Jurkat, Clone E6-1 (cell line): ENCODE measurements at places on chromosomes 12 and 14.

GRCh38 chr12:24808651-24809050, 140.2 kb downstream of the BCAT1 start:
- no peak for DNase-seq

GRCh38 chr14:106491851-106492250, 965.5 kb downstream of the TMEM121 start:
- no peak for DNase-seq

DNA sequence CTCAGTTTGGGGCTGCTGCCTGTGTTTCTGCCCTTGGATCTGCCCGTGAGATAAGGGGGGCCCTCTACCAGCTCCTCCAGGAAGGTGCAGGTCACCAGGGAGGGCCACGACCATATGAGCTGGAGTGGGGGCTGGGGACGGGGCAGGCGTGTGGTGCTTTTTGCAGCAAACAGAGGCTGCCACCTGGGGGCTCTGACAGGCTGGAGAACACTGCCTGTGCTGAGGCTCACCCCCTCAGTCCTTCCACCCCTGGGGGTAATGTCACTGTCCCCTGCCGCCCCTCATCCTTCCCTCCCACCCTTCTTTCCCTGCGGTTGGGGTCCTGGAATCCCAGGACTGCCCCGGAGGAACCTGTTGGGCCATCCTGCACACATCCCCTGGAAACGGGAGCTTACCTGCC, 3.2 kb downstream of the PLD4 start:
- DNase-seq, result no peak

DNA sequence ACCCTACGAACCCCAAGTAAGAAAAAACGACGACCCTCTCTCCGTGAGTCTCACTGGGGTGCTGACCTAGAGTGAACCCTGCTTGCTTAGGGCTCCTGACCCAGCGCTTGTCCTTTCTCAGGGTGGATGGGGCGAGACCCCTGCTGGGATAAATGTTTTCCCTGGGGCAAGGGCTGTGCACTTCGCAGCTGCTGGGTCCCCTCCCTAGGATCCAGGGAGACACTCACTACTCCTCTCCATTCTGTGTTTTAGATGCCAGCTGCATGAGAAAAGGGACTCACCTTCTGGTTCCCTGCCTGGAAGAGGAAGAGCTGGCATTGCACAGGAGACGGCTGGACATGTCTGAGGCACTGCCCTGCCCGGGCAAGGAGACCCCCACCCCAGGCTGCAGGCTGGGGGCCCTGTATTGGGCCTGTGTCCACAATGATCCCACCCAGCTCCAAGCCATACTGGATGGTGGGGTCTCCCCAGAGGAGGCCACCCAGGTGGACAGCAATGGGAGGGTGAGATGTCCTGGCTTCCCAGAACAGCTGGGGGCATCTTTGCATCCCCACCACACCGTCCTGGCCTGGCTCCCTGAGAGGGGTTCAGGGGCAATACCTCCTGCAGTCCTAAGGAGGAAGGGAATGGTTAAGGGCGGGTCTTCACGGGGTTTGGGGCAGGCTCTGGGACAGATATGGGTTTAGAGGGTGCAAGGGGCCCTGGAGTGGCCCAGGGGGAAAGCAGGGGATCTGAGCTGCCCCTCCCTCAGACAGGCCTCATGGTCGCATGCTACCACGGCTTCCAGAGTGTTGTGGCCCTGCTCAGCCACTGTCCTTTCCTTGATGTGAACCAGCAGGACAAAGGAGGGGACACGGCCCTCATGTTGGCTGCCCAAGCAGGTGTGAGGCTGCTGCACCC, 663 bp downstream of the ANKRD33 start:
- no peak for DNase-seq

GRCh38 chr14:74940956-74941565, 14.3 kb downstream of the PGF start:
- DNase-seq, result no peak

DNA sequence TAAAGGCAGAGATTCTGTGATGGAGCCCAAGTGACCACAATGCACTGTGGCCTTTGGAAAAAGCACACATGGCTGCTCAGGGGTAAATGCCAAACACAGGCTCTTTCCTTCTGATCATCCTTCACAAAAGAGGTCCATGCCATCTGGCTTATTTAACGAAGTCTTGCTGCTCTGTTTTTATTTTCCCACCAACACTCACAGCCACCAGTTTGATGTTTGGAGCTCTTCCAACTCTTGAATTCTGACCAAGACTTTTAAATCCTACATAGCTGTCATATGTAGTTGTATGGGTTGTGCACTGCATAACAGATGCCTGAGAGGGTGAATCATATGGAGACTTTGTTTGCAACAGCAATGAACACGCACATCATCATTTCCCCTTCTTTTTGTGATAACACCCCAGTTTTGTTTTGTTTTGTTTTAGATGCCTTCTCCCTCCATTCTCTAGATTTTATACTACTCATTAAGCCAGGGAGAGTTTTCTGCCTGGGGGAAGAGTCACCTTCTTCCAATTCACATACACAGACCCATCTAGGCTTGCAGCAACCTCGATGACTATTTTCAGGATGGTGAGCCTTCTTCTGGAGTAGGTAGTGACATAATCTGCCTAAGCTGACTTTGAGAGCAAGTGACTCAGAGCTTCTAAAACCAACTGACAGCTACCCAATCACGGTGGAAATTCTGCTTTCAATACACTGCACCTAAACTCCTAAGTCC, 145.2 kb upstream of the WSCD2 start:
- DNase-seq, result no peak

GRCh38 chr12:65881348-65881961, 57.2 kb downstream of the HMGA2 start:
- DNase-seq, result no peak

DNA sequence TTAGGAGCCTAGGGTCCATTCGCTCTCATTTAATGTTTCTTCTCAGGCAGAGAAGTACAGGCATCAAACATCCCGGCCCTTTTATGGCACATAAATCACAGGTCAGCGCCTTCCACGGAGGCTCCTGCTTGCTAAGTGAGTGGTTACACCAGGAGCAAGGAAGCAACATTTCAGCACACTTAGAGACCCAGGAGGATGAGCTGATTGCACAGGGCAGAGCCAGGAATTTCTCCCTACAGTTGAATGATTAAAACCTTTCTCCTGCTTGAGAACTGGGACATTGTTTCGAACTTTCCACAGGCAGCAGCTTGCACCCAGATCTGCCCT, 233.4 kb downstream of the SPTSSA start:
- no peak for DNase-seq

- no peak for DNase-seq
Measured at GRCh38 chr12:131796754-131797587, 31.2 kb upstream of the MMP17 start.

DNA sequence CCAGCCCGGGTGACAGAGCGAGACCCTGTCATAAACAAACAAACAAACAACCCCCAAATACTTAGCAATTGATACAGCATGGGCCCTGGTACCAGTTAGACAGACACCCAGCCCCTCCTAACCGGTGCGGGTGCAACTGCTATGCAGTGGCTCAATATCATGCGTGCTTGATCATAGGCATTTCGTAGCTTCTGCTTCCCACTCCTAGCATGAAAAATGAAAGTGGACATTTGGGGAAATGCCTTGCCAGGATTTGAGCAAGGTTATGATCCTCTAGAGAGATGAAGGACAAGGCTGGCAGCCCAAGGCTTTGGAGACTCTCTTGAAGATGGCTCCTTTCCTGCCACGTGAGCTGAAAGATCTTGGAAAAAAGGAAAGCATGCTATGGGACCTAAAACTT, 13.7 kb downstream of the FGF6 start:
- DNase-seq, result no peak

GRCh38 chr12:96040305-96041133, 5.1 kb upstream of the LTA4H start:
- no peak for DNase-seq

DNA sequence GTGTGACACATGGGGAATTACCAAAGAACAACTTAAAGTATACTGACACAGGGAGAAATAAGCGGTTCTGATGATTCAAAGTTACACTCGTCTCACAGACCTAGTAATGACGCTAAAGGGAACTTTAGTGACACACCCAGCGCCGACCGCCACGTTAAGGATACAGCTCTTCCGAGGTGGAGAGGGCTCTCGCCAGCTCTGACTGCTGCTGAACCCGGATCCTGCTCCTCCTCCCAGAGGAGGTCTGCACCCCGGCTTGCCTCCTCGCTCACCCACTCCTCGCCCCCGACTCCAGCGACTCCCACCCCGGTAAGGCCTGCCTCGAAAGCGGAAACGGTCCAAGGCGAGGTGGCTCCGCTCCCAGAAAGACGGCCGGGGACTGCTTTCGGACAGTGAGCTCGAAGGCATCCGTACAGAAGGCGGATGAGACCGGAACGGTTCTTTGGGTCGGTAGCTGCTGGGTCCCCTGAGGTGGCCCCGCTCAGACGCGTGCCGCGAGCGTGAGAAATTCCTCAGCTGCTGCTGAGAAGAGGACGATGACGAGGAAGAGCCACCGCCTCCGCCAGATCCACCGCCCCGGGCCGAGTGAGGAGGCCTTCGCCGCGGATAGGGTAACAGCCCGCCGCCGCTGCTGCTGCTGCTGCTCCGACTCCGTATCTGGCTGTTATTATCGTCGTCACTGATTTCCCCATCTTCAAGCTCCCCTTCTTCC, 643 bp downstream of the ZFC3H1 start:
- DNase-seq, result no peak

- DNase-seq, result no peak
Measured at GRCh38 chr12:120662879-120663278, 22.5 kb downstream of the CABP1 start.

DNA sequence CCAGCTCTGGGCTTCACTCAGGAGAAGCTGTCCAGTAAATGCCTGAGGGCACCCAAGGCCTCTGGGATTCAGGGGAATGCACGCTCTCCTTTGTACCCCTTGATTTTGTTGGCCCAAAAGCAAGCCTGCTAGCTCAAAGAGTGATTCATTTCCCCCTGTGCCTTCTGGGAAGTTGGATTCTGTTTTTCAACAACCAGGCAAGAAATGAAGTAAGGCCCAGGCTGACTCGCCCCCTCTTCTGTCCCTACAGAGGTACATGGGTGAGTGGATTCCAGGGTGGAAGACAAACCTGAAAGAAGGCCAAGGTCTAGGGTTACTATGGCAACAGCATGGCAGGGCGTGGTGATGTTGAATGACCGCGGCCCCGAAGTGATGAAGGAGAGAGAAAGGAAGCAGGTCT, 9.3 kb upstream of the SERPINA5 start:
- DNase-seq, result no peak

- no peak for DNase-seq
Measured at GRCh38 chr14:96754845-96755184, 42.4 kb upstream of the VRK1 start.

DNA sequence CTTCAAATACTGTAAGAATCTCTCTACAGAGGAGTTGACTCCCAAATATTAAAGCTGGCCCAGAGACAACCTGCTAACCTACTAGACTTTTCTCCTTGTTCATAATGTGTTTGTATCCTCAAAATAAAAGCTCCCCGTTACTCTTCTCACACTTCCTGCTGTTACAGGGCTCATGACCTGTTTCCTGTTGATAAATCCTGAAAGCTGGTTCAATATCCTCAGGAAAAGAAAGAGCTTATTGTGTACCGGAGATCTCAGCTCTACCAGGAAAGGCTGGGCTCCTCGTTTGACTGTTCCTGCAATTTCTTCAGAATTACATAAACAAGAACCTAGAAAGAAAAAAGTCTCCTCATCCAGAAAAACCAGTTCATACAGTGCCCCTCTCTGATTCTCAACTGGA, 30.8 kb downstream of the CLEC1A start:
- no peak for DNase-seq
